ENCODE measurements at places on chromosomes 7 and 10.
A peak's percentile ranks its signal among the peaks of the same experiment; 100 is the strongest.

- DNase-seq: peak; percentile 37
Measured at GRCh38 chr10:133318494-133319127, 9.9 kb downstream of the ZNF511 start.

DNA sequence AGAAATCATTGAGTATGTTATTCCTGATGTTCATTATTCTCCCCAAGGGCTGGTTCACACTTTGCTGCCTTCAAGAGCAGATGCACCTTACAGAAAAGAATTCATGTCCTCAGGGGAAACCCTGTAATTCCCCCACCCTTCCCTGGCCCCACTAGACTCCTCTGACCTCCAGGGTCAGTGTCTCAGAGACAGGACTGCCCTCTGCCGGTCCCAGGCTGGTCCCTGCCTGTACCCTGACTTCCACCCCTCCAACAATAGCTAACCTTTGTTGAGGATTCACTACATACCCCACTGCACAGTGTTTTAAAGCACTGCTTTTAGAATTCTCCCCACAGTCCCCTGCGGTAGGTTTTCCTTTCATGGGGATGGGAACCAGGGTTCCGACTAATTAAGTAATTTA, 4.4 kb upstream of the SEPHS1 start:
- DNase-seq: no peak

DNA sequence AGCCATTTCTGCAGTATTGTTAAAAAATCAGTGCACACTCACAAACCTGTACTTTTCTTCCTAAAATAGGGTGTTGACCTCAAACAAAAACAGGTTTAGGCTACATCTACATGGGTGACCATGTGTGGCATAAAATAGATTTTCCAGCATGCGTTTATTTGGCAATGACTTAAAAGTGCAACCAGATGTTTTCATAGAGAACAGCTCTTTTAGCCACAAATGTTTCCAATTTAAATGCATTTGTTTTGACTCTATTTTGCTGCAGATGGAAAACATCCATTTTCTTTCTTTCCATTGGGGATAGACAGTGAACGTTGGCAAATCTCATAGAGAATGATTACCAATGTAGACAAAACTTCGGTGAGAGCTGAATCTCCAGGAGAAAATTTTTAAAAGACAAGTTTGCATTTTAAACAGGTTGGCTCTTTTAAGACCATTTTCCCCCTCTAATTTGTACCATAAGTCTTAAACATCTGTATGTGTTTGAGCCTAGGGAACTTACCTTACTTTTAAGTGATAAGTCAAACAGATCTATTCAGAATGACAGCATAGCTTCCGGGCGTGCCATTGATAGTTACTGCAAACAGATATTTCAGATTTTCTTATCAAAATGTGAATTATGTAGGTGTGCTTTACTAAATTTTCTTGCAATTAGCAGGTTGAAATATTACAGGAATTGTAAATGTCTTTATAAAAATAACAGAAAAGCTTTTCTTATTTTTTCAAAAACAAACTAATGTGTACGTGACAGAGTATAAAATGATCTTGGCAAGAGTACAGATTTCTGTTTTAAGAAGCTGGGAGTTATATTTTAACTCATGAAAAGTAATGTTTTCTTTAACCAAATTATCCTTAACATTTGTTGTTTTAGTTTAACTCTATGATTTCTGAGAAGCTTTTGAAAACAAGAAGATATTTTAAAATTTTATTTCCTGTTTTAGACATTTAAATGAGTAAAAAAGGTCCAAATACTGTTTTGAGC, 144.9 kb downstream of the HGF start:
- DNase-seq: no peak

DNA sequence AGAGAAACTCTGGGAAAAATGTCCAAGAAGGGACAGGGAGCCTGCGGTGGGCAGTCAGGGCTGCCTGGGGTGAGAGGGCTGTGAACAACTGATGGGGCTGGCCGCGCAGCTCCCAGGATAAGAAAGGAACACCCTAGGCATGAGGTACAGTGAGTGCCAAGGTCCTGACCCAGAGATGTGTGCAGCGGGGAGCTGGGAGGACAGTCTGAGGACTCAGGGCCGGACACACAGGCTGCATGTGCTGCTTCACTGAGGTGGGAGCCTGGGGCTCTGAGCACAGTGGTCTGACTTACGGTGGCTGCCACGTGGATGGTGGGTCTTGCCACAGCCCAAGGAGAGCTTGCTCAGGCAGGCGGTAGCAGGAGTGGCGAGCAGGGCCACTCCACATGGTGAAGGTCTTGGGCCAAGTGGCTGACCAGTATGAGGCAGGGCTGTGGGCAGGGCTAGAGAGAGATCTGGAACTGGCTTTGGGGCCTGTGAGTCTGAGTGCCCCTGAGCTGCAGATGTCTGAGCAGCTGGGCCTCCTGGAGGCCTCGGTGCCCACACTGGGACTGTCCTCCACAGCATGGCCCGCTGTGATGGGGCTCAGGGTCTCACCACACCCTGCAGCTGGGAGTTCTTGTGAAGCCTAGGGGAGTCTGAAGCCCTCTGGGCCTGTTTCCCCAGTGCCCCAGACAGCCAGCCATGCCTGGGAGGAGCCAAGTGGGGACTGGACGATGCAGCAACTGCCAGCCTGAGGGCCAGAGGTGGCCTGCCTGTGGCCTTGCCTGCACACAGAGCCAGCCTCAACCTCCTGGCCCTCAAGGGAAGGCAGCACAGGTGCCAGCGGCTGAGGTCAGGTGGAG, 60.3 kb downstream of the RASGEF1A start:
- no peak for DNase-seq

GRCh38 chr7:130048906-130049305, 2.3 kb downstream of the ZC3HC1 start:
- DNase-seq: no peak

- DNase-seq: peak; percentile 39
Measured at GRCh38 chr10:77857272-77857671, 69.3 kb downstream of the DLG5 start.

DNA sequence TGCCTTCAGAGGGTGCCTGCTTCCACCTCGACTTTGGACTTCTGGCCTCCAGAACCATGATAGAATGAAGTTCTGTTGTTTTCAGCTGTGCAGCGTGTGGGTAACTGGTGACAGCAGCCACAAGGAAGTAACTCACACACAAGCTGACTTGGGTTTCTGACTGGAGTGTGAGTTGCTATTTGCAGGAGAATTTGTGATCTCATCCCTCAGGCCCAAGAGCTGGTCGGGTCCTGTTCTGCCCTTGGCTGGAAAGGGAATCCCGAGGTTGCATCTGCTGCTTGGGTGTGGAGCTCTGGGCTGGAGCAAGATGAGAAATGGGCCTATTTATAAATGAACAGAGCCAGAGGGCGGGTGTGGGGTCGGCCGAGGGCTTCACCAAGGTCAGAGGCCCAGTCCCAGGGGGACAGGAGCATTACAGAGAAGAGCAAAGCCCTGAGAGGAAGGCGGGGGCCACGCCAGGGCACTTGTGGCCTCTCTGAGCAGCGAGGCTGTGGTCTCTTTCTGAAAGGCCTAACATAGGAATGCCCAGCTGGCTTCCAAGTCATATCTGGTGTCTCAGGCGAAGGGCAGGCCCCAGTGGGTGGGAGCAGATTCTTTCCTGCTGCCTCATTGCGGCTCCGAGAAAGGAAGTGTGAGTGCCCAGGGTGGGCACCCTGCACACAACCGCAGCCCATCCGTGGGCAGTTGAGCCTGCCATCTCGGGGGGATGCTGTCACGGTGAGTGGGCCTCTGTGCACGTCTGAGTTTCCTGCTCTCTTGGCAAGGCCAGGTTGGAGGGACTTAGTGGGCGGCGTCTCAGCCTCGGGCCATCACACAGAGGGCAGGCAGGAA, 26.5 kb upstream of the C10orf71 start:
- no peak for DNase-seq

GRCh38 chr10:109647627-109648026, 275.7 kb downstream of the XPNPEP1 start:
- DNase-seq: no peak

DNA sequence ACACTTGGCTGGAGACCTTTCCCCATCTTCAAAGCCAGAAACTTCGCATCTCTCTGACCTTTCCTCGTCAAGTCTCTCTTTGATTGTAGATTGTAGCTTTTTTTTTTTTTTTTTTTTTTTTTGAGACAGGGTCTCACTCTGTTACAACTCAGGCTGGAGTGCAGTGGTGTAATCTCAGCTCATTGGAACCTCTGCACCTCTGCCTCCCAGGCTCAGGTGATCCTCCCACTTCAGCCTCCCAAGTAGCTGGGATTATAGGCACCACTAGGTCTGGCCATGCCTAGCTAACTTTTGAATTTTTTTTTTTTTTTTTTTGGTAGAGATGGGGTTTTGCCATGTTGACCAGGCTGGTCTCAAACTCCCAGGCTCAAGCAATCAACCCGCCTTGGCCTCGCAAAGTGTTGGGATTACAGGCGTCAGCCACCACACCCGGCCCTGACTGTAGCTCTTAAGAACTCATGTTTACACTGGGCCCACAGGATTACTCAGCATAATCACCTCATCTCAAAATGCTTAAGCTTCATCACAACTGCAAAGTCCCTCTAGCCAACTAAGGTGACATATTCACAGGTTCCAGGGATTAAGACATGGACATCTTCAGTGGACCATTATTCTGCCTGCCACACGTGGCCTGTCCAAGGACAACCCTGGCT, 11.7 kb downstream of the POLL start:
- DNase-seq: peak; percentile 20

GRCh38 chr10:131396121-131397050, 84.9 kb upstream of the TCERG1L start:
- no peak for DNase-seq

- peak; percentile 61 for DNase-seq
Measured at GRCh38 chr10:124918191-124918830, 23.6 kb upstream of the ZRANB1 start.

- DNase-seq: peak; percentile 74
Measured at GRCh38 chr7:99955247-99955646, 20.6 kb downstream of the AZGP1 start.

DNA sequence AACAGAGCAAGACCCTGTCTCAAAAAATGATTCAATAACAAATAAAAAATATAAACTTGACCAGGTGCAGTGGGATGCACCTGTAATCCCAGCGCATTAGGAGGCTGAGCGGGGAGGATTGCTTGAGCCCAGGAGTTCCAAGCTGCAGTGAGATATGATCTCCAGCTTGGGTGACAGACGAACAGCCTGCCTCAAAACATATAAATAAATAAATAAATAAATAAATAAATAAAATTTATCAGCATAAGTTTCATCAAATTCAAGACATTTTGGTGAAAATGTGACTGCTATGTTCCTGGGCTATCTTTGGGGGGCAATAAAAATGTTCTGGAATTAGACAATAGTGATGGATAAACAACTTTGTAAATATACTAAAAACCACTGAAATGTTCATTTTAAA, 4.8 kb upstream of the EIF4EBP2 start:
- no peak for DNase-seq
